ENCODE measurements at places on chromosomes 6 and 20.

DNA sequence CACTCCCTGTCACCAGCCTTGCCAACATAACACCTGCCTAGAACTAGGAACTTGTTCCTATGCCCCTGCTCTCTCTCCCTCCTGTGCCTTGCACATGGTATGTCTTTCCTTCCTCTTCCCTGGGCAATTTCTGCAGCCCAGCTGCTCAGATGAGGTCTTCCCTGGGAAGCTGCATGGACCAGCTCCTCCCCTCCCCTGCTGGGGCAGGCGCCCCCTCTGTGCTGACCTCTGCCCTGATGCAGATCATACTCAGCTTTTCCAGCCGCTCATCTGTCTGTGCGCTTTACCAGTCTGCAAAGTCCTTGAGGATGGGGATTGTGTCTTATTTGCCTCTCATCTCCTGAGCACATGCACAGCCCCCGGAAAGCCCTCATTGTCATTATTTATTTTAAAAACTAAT, 161.8 kb downstream of the SCML4 start:
- no peak for DNase-seq

DNA sequence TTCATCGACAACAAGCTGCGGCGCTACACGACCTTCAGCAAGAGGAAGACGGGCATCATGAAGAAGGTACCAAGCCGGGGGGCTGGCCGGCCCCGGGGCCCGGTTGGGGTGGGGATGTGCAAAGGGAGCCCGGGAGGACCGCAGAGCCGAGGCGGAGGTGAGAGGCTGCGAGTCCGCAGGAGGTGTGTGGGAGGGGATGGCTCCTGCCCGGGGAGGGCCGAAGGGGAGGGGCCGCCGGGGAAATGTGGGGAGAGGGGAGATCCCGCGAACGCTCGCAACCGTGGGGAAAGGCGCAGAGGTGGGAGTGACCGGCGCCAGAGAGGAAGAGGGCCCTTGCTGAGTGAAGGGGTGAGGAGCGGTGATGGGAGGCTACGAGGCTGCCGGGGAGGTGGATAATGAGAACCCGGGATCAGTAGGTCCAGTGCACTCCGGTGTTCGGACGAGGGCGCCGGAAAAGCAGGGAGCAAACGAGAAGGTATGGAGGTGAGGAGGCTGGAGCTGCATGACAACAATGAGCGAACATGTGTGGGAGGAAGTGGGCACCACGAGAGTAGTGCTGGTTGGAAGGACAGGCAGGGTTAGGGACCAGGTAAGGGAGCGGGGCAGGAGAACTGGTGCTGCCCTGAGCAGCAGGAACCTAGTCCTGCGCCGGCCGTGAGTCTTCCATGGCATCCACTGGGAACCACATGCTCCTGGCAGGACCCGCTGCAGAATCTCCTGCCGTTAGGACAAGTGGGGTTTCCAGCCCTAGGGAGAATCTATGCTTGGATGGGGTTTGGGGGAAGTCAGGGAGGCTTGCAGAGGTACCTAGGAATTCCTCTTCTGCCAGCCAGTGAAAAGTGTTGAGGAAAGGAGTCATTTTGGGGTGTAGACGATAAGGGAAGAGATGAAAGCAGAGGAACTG, 1.3 kb downstream of the SRF start:
- DNase-seq: peak; percentile 60

DNA sequence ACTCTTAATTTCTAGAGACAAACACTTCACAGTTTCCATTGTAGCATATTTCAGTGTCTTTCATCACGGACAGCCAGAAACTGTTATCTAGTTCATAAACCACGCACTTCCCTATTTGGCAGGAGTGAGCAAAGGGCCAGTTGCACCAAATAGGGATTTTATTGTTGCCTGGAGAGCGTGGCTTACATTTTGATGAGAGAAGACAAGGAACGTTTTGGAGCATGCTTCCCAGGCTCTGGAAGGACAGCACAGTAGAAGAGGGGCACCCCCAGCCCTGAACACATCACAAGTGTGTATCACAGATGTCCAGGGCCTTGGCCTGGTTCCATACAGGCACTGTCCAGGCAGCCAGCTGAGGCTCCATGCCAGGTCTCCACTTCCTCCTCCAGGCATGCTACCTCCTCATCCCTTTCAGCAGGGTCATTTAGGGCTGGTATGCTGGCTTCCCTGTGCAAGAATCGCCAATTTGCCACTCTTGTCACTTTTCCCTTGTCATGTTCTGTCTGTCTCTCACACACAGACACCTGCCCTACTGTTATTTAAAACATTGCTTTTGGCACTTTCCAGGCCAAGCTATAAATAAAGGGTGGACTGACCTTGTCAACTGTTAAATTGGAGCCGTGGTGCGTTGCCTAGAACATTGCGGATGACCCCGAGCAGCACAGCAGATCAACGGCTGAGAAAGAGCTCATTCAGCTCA, 235.0 kb upstream of the GMDS start:
- DNase-seq: peak; percentile 41

- no peak for DNase-seq
Observed at GRCh38 chr6:116876107-116876506, 935 bp upstream of the RFX6 start.

GRCh38 chr20:2387180-2387577, 6.5 kb downstream of the TGM6 start:
- peak; percentile 5 for DNase-seq

DNA sequence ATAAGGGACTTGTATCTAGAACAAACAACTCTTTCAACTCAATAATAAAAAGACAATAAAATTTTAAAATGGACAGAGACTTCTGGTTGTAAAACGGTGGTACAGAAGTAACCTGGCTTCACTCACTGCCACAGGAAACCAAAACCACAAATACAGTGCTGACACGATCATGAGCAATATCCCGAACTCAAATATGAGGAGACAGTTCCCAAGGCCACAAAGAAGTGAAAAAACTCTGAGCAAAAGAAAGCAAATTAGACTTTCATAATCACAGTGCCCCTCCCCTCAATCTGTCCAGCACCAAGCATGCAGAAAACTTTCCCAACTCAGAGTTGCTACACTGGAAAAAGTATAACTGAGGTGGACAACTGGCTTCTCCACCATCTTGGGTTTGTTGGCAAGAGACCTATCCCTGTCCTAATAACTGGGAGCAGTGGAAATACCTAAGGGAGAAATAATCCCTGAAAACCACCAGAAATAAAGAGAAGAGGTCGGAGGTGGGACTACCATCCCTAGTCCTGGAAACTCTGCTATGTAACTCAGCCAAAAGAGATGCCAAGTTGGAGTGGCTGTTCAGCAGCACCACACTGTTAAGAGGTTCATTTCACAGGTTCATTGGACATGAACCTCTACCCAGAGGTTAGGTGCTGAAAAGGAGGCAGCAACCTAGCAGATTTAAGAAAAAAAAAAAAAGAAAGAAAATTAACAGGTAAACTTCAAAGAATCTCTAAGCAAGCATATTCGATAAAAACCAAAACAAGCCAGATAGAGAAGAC, 55.5 kb downstream of the REV3L start:
- DNase-seq: peak; percentile 11

- DNase-seq: no peak
Observed at GRCh38 chr6:148760258-148760534, 13.4 kb downstream of the UST start.
